ENCODE measurements at places on chromosomes 12 and 14.

DNA sequence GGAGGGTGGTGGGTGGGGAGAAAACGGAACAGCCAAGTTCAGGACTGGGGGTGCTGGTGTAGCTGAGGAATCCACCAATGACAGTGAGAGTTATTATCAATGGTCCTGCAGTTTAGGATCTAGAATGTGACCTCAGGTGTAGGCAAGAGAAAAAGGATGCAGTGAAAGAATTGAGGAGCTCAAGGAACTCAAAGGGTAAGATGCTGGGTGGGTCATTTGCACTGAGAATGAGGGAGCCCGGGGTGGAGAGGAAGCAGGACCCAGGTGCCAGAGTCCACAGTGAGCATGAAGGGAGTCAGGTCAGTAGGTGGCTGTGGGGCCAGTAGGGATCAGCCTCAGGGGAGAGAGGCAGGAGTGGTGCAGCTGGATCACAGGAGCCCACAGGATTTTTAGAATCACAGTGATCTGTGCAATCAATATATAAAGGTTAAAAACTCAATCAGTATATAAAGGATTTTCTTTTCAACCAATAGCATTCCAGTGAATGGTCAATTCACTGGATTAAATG, 3.2 kb upstream of the KRT7 start:
- DNase-seq = no peak

GRCh38 chr14:23727566-23728335, 91.6 kb downstream of the DHRS2 start:
- DNase-seq = peak; percentile 75

GRCh38 chr12:5768581-5769196, 176.4 kb downstream of the ANO2 start:
- DNase-seq = no peak

GRCh38 chr14:79704041-79704807, 507.1 kb downstream of the DIO2 start:
- no peak for DNase-seq

DNA sequence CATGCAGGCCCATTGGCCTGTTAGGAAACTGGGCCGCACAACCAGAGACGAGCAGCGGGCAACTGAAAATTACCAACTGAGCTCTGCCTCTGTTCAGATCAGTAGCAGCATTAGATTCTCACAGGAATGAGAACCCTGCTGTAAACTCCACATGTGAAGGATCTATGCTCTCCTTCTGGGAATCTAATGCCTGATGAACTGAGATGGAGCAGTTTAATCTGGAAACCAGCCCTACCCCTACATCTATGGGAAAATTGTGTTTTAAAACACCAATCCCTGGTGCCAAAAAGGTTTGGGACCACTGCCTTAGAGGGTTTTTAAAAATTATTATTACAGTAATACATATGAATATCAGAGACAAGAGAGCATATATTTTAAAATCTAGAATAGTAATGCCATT, 1144.5 kb downstream of the FSCB start:
- DNase-seq = no peak

DNA sequence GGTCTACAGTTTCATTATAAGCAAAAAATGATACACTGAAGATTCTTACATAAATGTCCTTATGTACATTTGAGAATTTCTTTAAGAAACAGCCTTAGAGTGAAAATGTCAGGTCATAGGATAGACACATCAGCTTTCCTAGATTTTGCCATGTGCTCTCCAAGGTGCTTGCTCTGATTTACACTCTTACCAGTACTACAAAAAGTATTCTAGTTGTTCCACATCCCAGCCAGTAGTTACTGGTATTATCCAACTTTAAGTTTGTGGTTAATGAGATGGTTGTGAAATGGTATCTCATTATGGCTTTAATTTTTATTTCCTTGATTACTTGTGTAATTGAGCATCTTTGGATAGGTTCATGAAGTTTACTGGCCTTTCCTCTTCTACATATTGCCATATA, 5.0 kb upstream of the LRRK2 start:
- no peak for DNase-seq

GRCh38 chr12:27869567-27869966, 89.5 kb upstream of the MANSC4 start:
- DNase-seq = no peak

- DNase-seq = no peak
Observed at GRCh38 chr12:107631715-107632114, 53.9 kb upstream of the PWP1 start.

DNA sequence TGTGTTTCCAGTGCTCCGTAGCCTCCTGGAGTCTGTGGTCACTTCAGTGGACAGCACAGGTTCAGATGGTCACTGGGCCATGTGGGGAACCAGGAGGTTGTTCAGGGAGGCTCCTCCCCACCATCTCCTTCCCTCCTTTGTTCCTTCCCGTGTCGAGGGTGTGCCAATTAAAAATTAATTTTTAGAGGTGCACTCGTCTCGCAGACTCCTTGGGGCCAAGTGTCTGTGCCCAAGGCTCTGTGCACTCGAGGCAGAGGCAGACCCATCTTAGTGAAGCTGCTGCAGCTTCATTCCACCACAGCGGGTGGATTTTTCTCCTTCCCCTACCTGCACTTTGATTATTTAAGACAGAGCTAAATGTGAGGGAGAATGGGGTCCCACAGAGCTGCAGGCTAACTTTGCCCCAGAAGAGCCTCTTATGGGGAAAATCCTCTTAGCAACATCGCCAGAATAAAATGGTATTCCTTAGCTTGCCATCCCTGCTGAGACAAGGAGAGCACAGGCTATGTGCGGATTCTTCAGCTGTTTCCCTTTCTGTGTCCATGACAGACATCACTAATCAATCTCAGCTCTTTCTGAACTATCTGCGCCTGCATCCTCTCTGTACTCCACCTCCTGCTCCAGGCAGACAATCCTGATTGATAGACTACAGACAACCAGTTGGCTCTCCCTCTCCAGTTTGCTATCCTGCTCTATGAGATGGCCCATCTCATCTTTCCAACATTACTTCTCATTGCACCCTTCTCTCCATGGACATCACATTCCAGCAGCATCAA, 159.5 kb downstream of the VRK1 start:
- DNase-seq = no peak

DNA sequence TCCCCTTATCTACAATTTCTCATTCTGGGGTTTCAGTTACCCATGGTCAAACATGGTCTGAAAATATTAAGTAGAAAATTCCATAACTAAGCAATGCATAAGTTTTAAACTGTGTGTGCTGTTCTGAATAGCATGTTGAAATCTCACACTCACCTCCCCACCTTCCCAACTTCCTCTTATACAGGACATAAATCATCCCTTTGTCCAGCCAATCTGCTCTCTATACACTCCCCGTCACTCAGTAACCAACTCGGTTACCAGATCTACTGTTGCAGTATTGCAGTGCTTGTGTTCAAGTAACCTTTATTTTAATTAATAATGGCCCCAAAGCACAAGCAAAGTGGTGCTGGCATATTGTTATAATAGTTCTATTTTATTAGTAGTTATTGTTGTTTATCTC, 420.5 kb downstream of the GXYLT1 start:
- DNase-seq = no peak

DNA sequence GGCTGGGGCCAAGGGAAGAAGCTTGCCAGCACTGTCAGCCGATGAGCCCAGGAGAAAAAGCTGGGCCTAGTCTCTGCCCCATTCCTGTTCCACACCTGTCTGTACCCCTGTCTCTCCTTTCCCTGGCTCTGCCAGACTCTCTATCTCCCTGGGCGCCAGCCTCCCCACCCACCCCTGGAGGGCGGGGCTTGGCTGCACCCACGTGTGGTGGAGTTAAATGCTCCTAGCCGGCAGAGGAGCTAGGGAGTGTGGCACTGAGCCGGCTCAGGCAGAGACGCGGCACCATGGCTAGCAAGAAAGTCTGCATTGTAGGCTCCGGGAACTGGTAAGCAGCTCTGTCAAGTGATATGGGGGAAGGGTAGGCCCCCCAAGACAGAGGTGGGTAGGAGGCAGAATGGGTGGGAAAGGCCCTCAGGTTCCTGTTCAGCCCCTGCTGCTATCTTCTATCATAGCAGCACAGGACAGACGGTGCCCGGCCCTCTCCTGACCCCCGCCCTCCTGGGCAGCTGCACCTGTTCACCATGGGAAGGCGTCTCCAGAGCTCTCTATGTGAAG, at the start of gene GPD1:
TSS of gene GPD1 (plus strand) at position 242 of the 555 bp plus-strand sequence. CDS start at position 285, 43 bp downstream.
- DNase-seq = peak; percentile 67

DNA sequence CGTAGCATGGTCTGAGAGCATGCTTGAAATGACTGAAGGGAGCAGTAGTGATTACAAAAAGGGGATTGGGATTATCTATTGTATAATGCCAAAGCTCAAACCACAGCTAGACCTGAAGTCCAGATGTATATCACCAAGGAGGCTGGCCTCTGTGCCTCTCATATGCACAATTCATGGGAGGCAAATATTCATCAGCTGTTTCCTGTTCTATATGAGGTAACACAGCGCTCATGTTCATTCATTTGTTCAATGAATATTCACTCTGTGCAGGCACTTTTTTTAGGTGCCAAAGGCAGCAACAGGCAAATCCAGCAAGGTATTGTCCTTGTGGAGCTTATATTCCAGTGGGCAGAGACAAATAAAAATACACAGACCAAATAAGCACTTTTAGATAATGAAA, 39.0 kb downstream of the CRACR2A start:
- no peak for DNase-seq

- DNase-seq = no peak
Observed at GRCh38 chr14:61089126-61089750, 108.2 kb downstream of the SLC38A6 start.

- no peak for DNase-seq
Observed at GRCh38 chr12:71266606-71267005, 108.8 kb upstream of the TSPAN8 start.

- DNase-seq = peak; percentile 32
Observed at GRCh38 chr14:51652168-51653078, 713 bp downstream of the FRMD6 start.

GRCh38 chr14:38960946-38961531, 142.0 kb downstream of the SEC23A start:
- no peak for DNase-seq

GRCh38 chr14:104285508-104285840, 147.1 kb downstream of the KIF26A start:
- DNase-seq = no peak

DNA sequence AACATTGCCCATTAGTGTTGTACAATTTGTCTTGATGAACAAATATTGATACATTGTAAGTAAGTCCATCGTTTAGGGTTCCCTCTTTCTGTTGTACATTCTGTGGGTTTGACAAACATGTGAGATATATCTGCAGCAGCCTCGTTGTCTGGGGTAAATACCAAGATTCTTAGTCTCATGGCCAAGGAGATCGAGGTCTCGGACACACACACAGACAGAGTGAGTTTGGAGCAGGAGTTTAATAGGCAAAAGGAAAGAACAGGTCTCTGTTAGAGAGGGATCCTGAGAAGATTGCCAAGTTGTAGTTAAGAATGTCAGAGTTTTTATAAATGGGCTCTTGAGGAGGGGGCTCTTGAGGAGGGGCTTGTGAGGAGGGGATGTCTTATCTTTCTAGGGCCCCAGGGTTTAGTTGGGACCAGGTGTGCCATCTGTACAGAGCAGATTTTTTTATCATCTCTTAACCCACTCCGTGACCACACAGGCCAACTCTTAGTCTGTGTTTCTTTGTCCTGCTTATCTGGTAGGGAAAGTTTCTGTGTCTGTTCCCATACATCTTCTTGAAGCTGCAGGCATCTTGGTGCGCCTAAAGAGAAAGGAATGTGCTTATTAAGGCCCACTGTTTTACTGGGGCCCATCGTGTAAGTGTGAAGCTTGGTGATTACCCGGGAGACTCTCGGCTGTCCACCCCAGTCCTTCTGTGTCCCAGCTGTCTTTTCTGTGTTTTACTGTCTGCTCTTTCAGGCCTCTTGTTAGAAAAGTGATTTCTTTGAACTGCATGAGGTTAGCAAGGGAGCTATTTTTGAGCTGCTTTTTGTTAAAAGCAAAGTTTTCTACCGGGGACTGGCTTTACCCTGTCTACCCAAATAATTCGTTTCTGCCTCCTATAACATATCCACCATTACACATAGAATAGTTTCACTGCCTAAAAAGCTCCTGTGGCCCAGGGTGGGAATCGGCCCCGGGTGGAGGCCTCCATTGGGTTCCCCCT, 22.4 kb upstream of the CLEC2D start:
- peak; percentile 22 for DNase-seq

DNA sequence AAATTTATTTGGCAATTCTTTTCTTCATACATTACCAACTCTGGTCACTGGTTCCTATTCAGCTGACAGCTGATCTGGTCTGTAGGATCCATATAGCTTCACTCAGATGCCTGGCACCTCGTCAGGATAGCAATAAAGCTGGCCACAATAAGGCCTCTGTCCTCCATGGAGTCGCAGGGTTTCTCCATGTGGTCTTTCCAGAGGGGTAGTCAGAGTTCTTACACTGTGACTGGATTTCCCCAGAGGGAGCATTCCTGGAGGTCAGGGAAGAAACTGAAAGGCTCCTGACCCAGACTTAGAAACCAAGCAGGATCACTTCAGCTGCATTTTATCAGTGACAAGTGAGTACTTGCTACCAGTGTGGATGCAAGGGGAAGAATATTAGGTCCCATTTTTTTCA, 34.9 kb upstream of the SIX1 start:
- DNase-seq = no peak

DNA sequence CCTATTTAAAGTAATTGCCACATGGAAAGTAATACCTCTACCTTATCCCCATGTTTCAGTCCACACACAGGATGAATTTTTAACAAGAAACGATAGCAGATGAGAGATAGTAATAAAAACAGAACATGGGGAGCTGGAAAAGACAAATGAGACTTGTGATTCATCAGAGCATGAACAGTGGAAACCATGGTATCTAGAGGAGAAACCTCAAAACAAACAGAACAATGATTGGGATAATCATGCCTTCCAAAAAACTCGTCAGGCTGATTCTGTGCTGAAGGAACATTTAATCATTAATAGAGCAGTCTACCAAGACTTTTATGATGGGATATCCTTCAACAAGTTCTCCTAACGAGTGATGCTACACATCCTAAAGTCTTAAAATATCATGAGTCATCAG, 1390.7 kb downstream of the FSCB start:
- no peak for DNase-seq

DNA sequence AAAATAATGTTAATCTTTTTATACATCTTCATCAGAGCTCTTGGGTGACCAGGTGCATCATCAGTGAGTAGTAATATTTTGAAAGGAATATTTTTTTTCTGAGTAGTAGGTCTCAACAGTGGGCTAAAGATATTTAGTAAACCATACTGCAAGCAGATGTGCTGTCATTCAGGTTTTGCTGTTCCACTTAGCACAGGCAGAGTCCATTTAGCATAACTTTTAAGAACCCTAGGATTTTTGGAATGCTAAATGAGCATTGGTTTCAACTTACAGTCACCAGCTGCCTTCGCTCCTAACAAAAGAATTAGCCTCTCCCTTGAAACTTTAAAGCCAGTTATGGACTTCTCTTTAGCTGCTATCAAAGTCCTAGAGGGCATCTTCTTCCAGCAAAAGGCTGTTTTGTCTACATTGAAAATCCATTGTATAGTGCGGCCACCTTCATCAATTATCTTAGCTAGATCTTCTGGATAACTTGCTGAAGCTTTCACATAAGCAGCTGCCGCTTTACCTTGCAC, 24.6 kb downstream of the RIMKLB start:
- DNase-seq = no peak

DNA sequence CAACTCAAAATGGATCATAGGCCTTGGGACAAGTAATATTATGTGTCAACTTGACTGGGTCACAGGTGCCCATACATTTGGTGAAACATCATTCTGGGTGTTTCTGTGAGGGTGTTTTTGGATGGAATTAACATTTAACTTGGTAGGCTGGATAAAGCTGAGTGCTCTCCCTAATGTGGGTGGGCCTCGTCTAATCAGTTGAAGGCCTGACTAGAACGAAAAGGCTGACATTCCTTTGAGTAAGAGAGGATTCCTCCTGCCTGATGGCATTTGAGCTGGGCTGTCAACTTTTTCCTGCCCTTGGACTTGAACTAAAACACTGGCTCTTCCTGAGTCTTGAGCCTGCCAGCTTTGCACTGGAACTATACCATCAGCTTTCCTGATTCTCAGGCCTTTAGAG, 93.4 kb upstream of the ESRRB start:
- no peak for DNase-seq
